Inflammatory macrophage treated with lipopolysaccharide for 1 hour (primary cell): ENCODE measurements at places on chromosomes 3 and 15.

GRCh38 chr3:127978636-127979035 is 63.6 kb downstream of the KBTBD12 start:
- DNase-seq: no peak

- peak; percentile 99 for DNase-seq
Observed at GRCh38 chr3:15271785-15272381, 60.5 kb downstream of the SH3BP5 start.

DNA sequence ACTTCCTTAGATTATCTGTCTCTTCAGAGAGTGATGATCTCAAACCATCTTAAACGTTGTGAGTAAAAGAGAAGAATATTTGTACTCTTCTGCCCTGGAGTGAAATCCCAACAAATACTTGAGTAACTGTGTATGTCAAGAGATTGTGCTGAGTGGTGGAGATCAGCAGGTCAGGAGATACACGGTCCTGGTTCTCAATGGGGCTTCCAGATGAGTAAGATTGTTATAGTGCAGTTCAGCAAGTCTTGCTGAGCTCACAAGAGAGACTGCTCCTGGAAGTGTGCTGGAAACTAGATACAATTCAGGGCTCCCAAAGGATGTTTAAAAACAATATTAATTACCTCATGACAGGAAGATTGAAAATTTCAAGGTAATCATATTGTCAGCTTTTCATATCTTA is 184.3 kb downstream of the AKAP13 start:
- DNase-seq: no peak

GRCh38 chr15:26260517-26261133 is 397.5 kb upstream of the ATP10A start:
- no peak for DNase-seq

GRCh38 chr3:149352556-149352955 is 19.1 kb upstream of the TM4SF18 start:
- DNase-seq: peak; percentile 49

DNA sequence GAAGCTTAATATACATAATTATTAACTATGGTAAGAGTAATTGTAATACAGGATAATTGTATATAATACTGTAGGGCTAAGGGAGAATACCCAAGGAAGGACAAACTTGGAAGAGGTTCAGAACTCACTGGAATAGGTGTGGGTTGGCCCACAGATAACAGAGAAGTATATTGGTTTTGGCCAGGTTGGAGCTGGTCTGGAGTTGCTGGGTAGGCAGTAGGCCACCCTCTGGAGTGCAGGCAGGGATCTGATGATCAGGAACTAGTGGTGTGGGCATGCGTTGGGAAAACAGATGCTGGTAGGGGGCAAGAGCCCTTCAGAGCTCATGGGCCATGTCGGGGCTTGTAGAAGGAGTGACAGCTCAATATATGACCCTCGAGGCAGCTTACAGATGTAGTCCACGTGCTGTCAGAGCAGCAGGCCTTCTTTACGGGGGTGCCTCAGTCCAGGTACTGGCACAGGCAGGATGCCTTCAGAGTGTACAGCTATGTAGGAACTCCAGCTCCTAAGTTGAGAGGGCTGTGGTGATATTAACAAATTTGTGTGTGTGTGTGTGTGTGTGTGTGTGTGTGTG is 12.4 kb downstream of the IREB2 start:
- DNase-seq: no peak

GRCh38 chr3:184648636-184649035 is 63.2 kb downstream of the MAGEF1 start:
- no peak for DNase-seq

DNA sequence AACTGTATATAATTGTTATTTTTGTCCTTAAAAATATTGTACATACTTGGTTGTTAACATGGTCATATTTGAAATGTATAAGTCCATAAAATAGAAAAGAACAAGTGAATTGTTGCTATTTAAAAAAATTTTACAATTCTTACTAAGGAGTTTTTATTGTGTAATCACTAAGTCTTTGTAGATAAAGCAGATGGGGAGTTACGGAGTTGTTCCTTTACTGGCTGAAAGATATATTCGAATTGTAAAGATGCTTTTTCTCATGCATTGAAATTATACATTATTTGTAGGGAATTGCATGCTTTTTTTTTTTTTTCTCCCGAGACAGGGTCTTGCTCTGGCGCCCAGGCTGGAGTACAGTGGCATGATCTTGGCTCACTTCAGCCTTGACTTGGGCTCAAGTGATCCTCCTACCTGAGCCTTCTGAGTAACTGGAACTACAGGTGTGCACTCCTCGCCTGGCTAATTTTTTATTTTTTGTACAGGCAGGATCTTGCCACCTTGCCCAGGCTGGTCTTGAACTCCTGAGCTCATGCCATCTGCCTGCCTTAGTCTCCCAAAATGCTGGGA is 10.7 kb downstream of the NFKBIZ start:
- no peak for DNase-seq

- DNase-seq: no peak
Observed at GRCh38 chr15:74208901-74209559, 6.4 kb upstream of the STRA6 start.

- no peak for DNase-seq
Observed at GRCh38 chr3:55725681-55726500, 238.8 kb upstream of the WNT5A start.

DNA sequence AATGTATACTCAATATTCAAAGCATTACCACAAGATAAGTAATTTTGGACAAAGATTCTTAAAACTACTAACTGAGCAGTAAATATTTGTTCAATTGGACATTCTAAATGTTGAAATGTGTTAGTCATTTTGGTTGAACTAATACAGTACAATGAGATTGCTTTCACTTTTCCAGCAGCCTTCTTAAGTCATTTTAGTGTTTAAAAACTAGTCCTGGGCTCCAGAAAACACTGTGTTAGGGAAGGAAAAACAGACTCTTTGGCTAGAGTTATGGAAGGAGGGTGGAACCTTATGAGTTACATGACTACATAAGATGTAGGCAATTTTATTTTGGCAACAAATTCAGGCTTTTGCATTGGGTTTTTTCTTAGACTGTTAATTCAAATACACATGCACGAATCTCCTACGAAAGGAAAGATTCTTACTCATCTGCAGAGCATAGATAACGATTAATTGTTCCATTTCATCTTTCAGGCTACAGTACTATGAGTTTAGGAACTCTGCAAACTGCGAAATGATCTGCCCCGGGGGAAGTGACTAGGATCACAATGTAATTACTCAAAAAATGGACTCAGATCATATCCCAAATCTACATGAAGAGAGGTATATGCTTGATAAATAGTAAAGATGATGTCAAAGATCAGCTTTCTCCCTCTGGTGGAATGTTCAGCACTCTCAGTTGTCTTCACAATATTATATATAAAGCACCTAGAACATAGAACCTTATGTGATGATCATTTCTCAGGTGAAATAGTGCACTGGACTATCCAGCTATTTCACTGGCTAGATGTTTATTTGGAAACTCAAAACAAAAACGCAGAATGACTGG is 492.8 kb upstream of the MDFIC2 start:
- no peak for DNase-seq

DNA sequence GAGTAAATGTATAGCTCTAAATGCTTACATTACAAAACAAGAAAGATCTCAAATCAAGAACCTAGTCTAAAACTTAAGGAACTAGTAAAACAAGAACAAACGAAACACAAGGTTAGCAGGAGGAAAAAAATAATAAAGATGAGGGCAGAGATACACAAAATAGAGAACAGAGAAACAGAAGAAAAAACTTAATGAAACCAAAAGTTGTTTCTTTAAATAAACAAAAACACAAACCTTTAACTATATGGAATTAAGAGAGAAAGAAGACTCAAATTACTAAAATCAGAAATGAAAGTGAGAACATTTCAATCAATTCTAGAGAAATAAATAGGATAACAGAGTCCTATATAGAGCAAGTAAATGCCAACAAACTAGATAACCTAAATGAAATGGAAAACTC is 59.6 kb downstream of the DLG1 start:
- no peak for DNase-seq
